ENCODE measurements at places on chromosomes 5 and 9.

DNA sequence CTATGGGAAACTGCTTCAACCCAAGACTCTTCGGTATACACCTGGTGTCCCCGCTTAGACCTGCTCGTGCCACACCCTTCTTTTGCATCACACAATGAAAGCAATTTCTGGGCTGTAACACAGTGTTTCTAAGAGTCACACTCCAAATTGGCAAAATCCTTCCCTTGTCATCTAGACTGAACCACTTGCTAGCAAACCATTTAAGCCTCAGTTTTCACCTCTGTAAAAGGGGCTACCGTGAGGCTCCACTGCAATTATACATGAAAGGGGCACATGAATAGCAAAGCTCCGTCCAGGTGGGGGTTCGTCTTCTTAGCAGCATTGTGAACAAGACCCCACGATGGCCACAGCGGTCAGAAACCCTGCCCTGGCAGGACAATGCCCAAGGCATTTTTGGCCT, 166.8 kb downstream of the PAX5 start:
- DNase-seq = no peak

DNA sequence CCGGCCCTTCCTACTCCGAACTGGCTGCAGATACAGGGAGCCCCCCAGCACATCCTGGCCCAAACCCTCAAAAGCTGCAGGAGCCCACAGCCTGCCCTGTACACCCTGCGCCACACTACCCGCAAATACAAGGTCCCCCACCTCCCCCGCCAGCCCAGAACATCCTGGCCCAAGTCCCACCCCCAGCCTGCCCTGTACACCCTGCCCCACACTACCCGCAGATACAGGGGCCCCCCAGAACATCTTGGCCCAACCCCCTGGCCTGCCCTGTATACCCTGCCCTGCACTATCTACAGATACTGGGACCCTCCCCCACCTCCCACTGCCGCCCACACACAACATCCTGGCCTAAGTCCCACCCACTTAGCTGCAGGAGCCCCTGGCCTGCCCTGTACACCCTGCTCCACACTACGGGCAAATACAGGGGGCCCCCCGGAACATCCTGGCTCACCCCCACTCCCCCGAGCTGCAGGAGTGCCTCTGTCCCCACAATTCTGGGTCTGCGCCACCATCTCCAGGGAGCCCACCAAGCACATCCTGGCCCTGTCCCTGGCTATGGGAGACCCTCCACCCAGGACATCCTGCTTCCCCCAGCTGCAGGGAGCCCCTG, 8.3 kb downstream of the LPCAT1 start:
- no peak for DNase-seq

DNA sequence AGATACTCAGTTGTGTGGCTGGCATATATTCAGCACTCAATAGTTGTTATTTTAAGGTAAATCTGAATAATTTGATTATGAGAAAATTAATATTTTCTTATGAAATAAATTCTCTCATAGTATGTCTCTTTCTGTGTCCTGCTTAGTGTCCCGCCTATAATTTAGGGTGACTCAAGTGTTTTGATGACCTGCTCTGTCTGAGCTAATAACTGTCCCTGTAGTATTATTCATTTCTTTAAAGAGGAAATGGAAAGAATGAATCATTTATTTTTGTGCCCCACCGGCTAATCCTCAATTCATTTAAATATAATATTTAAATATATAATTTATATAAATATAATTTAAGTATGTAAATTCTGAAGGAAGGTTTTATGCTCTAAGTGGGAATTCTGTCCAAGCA, 4.1 kb downstream of the SLC1A1 start:
- DNase-seq = no peak

- no peak for DNase-seq
These were observed 86.3 kb downstream of the SLC44A1 start for GRCh38 chr9:105330755-105331154.

GRCh38 chr9:13149454-13149853, 130.0 kb downstream of the MPDZ start:
- DNase-seq = no peak

DNA sequence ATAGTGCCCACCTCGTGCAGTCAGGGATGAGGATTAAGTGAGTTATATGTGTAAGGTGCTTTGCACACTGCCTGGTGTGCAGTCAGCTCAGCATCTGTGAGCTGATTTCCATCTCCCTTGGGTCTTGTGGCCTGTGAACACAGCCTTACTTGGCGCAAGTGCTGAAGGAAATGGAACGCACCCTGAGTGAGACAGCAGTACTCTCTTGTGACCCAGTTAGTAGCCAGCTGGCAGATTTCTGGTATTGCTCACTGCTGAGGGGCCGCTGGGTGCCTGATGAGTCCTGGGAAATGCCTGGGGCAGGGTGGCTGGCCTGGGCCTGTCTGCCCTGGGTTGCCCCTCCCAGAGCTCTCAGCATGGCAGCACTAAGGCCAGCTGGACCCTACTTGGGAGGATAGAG, 90.9 kb upstream of the BOD1 start:
- DNase-seq = no peak
